Liver (tissue), 10 donors: ENCODE measurements at places on chromosomes 3 and 15. TPM values are rescaled to one million over a fixed set of nuclear protein-coding genes. Genes with fewer than 3 reads are reported as not detected.

The ADAMTSL3 gene
- total RNA-seq: 7.1 TPM

DNA sequence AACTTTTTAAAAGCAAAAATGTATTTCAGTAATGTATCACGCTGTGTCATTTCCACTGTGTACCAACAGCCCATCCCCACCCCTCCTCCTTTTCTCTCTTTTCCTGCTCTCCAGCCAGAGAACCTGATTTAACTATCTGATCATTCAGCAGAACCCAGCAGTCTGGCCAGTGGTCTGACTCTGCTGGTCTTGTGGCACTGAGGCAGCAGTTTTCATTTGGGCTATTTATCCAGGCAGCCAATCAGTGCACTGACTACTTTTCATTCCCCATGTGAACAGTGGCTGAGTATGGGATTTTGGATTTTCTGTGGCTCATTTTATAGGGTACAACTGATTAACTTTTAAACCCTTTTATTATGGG lies 56.3 kb downstream of the GPR171 start:
- H3K36me3 ChIP-seq: no peaks in the 10 kb centered on the region
- no peak overlapping the region for H3K27ac ChIP-seq
- no peaks in the 10 kb centered on the region for H3K27me3 ChIP-seq
- H3K4me1 ChIP-seq: no peaks in the 10 kb centered on the region

DNA sequence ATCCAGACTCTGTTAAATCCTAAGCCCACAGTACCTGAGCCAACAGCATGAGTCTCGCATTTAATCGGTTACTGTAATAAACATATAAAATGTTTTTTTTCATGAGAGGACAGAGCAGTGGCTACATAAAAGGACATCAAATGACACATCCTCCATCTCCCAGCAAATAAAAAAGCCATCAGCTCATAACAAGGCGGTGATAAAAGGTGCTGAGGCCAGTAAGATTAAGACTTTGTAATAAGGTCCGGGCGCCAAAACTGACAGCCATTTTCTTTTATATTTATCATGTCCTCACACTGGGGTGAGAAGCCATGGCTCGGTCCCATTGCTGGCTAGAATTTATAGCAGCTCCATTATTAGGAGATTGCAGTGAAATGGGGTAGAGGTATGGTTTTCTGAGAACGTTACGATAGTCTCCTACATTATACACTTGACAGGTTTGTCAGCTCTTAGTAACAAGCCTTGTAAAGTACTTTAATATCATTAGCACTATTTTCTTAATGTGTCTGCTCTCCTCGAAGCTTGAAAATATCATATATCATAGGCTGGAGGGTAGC lies 977.8 kb upstream of the NR2F2 start:
- H3K4me1 ChIP-seq: no peaks in the 10 kb centered on the region
- no peaks in the 10 kb centered on the region for H3K36me3 ChIP-seq
- H3K4me3 ChIP-seq: no peak overlapping the region
- H3K27me3 ChIP-seq: no peaks in the 10 kb centered on the region
- DNase-seq: no peak

GRCh38 chr3:164460851-164461250 lies 617.4 kb downstream of the SI start:
- no peak for DNase-seq
- no peaks in the 10 kb centered on the region for H3K36me3 ChIP-seq
- no peak overlapping the region for H3K4me3 ChIP-seq
- no peaks in the 10 kb centered on the region for H3K4me1 ChIP-seq

The FETUB gene
- 3.1 TPM for total RNA-seq

DNA sequence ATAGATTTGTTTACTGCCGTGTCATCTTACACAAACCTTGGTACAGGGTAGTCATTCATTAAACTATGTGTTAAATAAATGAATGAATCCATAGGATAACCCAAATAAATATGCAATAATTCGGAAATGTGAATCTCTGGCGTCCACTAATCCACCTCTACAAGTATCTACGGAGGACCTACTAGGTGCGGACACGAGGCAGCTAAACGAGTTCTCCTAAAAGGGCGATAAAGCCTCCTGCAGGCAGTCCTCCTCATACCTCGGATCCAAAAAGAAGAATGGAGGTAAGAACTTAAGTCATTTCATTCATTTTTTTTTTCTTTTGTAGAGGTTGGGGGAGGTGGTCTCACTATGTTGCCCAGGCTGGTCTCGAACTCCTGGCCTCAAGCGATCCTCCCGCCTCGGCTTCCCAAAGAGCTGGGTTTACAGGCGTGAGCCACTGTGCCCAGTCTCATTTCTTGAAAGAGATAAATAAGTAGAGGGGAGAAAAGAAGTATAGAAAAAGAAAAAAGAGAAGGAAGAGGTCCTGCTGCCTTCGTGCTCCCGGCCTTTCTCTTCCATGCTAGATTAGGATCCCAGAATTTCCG lies 706 bp upstream of the RPL35A start:
- no peaks in the 10 kb centered on the region for H3K27me3 ChIP-seq
- peaks cover 10% of the 10 kb centered on the region for H3K4me1 ChIP-seq
- H3K27ac ChIP-seq: peak overlapping the region; percentile 85

GRCh38 chr15:83064859-83065258 lies 2.2 kb downstream of the BTBD1 start:
- peaks cover 2% of the 10 kb centered on the region for H3K36me3 ChIP-seq
- DNase-seq: no peak
- no peaks in the 10 kb centered on the region for H3K27me3 ChIP-seq
- H3K4me3 ChIP-seq: no peak overlapping the region

DNA sequence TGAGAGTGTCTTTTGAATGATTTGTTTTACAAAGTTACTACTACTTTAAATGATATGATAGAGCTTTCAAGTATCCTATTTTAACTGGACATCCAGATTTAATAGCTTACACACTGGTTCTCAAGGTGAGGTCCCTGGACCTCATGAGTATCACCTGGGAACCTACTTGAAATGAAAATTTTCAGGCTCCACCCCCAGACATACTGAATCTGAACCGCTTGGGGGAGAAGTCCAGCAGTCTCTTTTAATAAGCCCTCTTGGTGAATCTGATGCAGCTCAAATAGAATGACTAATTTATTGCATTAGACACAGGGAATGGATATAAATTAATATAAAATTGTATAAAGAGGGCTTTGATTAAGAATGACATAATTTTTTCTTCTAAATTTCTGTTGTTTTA lies 29.4 kb upstream of the SLITRK3 start:
- H3K27ac ChIP-seq: no peak overlapping the region
- no peak overlapping the region for H3K4me3 ChIP-seq
- H3K4me1 ChIP-seq: no peaks in the 10 kb centered on the region
- no peak for DNase-seq
- H3K36me3 ChIP-seq: no peaks in the 10 kb centered on the region

The ARNT2 gene
- 0.92 TPM for total RNA-seq

The ZSCAN2 gene
- 6.9 TPM for total RNA-seq

The ZNF80 gene
- not detected for total RNA-seq

The USP19 gene
- 39.6 TPM for total RNA-seq

DNA sequence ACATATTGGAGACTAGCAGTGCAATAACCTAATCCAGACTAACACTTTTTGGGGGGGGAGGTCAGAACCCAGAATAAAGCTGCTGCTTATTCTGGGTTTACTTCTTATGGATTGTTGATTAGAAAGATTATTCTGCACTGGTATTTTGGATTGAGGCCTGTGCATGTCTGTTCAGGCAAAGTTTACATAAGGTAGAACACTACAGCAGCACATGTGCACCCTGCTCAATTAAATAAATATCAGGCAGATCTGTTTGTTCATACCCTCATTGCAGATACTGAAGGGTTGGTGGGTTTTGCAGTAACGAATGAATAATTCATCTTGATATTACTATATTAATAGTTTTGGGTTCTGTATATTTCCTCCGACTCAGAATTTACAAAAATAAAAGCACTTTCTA lies 19.1 kb downstream of the ARIH1 start:
- H3K4me3 ChIP-seq: no peak overlapping the region
- peak overlapping the region; percentile 10 for H3K27ac ChIP-seq

DNA sequence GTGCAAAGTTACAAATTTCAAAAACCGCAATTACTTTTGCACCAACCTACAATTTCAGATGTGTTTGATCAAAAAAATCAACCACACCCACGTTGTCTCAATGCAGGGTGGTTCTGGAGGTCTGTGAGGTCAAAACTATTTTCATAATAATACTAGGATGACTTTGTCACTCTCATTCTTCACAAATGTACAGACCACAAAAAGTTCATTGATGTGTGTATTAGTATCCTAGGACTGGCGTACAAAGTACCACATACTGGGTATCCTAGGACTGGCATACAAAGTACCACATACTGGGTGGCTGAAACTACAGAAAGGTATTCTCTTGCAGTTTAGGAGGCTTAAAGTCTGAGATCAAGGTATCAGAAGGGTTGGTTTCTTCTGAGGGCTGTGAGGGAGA lies 13.0 kb downstream of the SUCLG2 start:
- H3K36me3 ChIP-seq: no peaks in the 10 kb centered on the region
- H3K4me3 ChIP-seq: no peak overlapping the region
- H3K4me1 ChIP-seq: no peaks in the 10 kb centered on the region
- H3K27me3 ChIP-seq: no peaks in the 10 kb centered on the region
- no peak overlapping the region for H3K27ac ChIP-seq

- DNase-seq: no peak
- H3K27ac ChIP-seq: peak overlapping the region; percentile 92
- H3K27me3 ChIP-seq: no peaks in the 10 kb centered on the region
- H3K4me3 ChIP-seq: no peak overlapping the region
- H3K4me1 ChIP-seq: peaks cover 45% of the 10 kb centered on the region
These were observed 9.0 kb downstream of the AQP9 start for GRCh38 chr15:58147171-58147611.

- no peak overlapping the region for H3K27ac ChIP-seq
- peaks cover 6% of the 10 kb centered on the region for H3K4me1 ChIP-seq
- no peak for DNase-seq
- no peak overlapping the region for H3K4me3 ChIP-seq
- H3K36me3 ChIP-seq: no peaks in the 10 kb centered on the region
These were observed 34.1 kb downstream of the AKAP13 start for GRCh38 chr15:85414495-85414894.

The GOLGA6D gene
- total RNA-seq: 0.08 TPM

The PPIP5K1 gene
- total RNA-seq: 18.2 TPM

The SENP8 gene
- total RNA-seq: 1.0 TPM

GRCh38 chr3:41259449-41260062 lies 60.3 kb downstream of the CTNNB1 start:
- H3K4me1 ChIP-seq: no peaks in the 10 kb centered on the region
- no peak overlapping the region for H3K4me3 ChIP-seq
- no peaks in the 10 kb centered on the region for H3K36me3 ChIP-seq
- no peak for DNase-seq
- no peak overlapping the region for H3K27ac ChIP-seq
- H3K27me3 ChIP-seq: no peaks in the 10 kb centered on the region

DNA sequence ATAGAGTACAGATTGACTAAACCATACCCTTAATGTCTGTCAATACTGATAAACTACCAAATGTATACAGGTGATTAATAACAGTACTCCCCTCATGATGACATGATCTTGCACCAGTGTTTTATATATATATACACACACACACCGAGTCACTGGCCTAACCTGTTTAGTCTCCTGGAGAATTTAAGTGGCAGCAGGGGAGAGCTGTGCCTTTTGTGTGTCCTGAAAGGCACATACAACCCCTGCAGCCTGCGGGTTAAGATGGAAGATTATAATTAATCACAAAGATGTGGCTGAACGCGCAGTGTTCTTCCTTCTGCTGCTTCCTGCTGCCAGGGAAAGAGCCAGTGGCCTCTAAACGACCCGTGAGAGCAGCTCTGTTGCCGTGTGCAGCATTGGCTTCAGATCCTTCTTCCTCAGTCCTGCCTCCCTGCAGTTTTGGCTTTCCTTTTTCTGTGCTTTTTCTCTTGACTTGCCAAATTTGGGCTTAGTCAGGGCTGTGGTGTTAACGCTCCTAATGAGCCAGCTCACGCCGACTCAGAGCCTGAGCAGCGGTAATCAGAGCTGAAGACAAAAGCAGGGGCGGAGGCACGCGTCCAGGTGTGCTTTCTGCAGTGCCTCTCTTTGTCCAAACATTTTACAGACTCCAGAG lies 42.5 kb upstream of the UBE3A start:
- H3K4me1 ChIP-seq: no peaks in the 10 kb centered on the region
- H3K4me3 ChIP-seq: no peak overlapping the region
- H3K27me3 ChIP-seq: no peaks in the 10 kb centered on the region
- no peak for DNase-seq
- no peak overlapping the region for H3K27ac ChIP-seq
- H3K36me3 ChIP-seq: no peaks in the 10 kb centered on the region

The NUSAP1 gene
- 7.4 TPM for total RNA-seq
